ENCODE measurements at places on chromosomes 4 and X. TPM values are rescaled to one million over a fixed set of nuclear protein-coding genes. Genes with fewer than 3 reads are reported as not detected.

DNA sequence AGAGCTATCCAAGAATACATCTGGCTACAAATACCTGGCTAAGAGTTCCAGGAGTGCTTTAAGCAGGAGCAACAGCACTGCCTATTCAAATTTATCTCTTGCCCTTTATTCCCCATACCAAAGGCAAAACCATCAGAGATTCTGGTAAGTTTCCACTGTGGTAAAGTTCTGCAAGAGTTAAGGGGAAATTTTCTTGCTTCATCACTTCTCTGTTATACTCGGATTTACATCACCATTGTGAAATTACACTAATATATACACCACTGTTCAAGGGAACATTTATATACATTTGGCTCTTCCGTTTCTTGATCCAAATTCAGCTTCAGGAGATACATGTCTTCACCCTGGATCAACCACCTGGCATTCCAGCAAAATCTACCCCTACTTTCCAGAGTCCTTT is 70.8 kb upstream of the PTPN13 start:
- DNase-seq: no peak

DNA sequence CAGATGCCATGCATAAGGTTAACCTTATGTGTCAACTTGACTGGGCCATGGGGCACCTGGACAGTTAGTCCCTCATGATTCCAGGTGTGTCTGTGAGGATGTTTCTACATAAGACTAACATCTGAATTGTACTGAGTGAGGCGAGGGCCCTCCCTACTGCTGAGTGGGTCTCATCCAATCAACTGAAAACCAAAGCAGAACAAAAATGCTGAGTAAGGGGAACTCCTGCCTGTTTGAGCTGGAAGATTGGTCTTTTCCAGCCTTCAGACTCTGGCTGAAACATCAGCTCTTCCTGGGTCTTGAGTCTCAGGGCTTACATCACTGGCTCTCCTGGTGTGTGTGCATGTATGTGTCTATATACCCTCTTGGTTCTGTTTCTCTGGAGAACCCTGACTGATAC is 13.8 kb downstream of the NELFA start:
- DNase-seq: no peak

GRCh38 chr4:102554482-102554881 is 53.3 kb downstream of the NFKB1 start:
- DNase-seq: no peak

GRCh38 chr4:102791318-102791835 is 30.6 kb upstream of the MANBA start:
- no peak for DNase-seq

DNA sequence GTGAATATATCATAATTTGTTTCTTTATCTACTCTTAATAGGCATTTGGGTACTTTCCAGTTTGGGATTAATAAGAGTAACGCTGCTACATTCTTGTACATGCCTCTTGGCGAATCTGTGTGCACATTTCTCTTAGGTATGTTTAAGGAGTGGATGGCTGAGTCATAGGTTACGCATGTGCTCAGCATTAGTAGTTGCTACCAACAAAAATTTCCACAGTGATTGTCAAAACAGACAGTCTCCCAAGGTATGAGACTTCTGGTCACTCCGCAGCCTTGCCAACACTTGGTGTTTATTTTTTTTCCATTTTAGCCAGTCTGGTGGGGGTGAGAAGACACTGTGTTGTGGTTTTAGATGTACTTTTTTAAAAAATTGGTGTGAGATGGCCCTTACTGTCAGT is 44.6 kb downstream of the FGFBP1 start:
- no peak for DNase-seq

GRCh38 chr4:58127680-58128079 is 1017.5 kb upstream of the IGFBP7 start:
- no peak for DNase-seq

- DNase-seq: no peak
These were observed 15.9 kb downstream of the CTAG1A start for GRCh38 chrX:154600759-154601374.

- DNase-seq: no peak
These were observed 89.3 kb upstream of the STX18 start for GRCh38 chr4:4631150-4631549.

DNA sequence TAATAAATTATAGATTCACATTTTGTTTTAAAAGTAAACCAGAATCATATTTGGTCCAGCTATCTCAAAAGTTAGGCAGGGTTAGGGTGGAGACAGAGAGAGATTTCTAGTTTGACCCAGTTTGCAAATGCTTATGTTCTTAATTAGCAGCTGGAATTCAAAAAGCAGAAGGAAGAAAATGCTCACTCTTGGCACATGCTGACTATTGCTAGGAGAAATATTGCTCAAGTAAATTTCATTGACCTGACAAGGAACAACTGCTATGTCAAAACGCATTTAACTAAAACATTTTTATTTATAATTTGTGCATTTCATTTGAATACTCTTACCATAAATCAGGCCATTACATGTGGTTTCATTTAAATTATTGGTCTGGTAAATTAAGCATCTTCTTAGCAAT is 131.8 kb downstream of the GLRA3 start:
- DNase-seq: no peak

DNA sequence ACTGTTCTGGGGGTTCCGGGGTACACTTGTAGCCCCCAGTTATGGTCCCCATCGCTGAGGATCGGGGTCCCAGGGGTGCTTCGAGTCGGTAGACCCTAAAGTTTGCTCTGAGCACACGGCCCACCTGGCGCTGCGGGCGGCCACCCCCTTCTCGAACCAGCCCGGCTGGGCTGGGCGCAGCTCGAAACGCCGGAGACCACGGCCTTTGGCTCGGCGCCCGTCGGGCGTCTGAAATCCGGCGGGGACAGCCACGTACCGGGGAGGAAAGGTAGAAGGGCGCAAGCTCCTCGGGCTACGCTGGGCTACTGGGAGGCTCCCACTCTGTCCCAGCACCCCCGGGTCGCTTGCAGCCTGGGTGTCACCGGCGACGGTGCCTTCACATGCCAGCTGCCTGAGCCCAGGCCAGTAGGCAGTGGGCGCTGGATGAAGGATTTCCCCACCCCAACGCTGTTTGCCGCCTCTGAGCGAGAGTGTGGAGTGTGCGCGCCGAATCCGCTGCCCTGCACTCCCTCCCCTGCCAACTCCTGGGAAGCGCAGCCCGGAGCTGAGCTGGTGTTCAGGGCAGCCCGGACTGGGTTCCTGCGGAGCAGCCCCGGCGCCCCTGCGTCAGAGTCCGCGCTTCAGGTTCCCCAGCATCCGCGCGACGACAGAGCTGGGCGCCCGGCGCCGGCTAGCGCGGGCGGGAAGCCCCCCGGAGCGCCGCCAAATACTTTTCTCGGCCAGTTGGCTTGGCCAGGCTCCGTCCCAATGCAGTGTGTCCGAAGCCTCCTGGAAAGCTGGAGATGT is 637 bp downstream of the MAMLD1 start:
- peak; percentile 50 for DNase-seq

- no peak for DNase-seq
These were observed 53.6 kb downstream of the CORIN start for GRCh38 chr4:47784222-47784621.

DNA sequence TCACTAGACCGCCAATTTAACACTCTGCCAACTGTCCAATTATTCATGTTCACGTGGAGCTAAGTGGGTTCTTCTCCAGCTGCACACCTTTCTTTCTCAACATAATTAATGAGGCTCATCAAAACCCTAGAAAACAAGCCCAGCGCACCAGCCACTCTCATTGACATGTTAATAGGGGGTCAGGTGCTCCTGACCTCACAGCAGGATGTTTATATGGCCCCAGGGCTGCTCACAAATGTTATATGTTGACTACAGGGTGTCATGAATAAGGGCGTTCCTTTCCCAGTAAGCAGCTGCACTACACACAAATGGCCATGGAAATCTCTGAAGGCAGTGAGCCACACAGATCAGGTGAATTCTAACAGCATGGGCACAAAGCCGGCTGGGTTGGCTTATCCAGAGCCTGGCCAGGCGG is 209.8 kb downstream of the MGST2 start:
- peak; percentile 90 for DNase-seq

DNA sequence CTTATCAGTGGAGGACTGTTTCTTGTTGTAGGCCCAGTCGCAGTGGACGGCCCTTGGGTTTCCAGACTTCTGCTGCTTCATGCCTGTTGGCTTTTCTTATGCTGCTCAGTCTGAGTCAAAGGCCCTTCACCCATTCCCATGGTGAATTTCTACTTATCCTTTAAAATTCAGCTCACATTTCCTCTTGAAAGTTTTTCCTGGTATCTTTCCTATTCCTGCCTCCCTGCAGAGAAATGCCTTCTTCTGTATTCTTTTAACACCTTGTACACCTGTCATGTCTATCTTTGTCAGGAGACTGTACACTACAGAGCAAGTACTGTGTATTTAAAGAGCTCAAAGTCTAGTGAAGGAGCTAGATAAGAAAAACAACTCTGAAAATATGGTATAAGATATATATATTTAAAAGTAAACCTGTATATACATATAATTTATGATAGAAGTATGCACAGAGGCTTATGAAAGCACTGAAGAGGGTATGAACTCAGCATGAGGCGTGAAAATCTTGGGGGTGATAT is 22.0 kb downstream of the NPNT start:
- DNase-seq: no peak

- peak; percentile 28 for DNase-seq
These were observed 24.4 kb downstream of the RELL1 start for GRCh38 chr4:37661772-37662171.

DNA sequence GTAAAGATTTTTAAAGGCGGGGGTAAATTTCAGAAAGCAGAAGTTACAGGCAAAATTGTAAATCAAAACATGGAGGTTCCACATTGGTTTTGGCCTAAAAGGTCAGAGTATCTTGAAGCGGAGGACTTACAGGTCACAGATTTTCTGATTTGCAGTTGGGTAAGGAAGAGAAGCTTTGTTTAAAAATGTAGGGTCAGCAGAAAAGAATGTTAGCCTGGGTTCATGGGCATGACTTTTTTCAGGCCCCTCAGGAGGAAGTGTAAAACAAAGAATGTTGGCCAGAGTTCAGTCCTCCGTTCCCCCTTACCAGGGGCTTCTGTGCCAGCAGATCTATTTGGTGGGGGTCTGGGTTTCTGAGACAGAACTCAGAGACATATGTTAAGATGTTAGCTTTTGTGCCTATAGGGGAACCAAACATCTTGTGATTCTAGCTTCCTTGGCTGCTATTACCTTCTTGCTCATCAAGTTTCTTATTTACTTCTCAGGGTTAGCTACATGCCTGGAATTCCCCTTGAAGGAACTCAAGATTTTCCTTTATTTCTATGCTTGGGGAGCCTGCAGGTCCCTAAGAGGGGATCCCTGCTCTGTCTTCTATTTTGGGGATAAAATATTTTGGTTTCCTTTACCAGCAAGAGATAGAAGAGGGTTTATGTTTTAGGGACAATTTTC is 160.3 kb downstream of the ANK2 start:
- no peak for DNase-seq

HERC3 gene
- polyA plus RNA-seq: 6.3 TPM

DUSP21 gene
- not detected for polyA plus RNA-seq

PAGE2 gene
- polyA plus RNA-seq: not detected

MAEA gene
- polyA plus RNA-seq: 65.0 TPM

MAGEA9B gene
- not detected for polyA plus RNA-seq

DNAAF6 gene
- polyA plus RNA-seq: not detected

CNKSR2 gene
- 0.06 TPM for polyA plus RNA-seq

ZBTB49 gene
- polyA plus RNA-seq: 2.8 TPM

Measured in kidney (tissue), 22 donors.